ENCODE measurements at places on chromosomes 7 and 10. TPM values are rescaled to one million over a fixed set of nuclear protein-coding genes. Genes with fewer than 3 reads are reported as not detected.

DNA sequence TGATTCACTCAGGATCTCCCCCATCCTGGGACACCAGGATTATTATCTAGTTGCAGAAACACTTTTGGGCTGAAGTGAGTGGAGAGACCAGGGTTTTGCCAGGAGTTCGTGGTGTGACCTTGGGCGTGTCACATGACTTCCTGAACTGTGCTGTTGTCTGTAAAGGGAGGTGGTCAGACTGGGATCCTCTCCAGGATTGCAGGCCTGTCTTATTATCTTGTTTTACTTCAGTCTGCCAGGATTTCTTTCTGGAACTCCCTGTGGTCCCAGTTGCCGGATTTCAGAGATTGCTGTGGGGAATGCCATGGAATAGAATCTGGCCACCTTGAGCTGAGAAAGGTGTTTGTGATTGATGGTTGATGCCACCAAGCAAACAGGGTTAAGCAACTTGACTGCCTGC is 35.8 kb downstream of the CRCP start:
- DNase-seq = no peak
- no peak overlapping the region for H3K4me3 ChIP-seq
- H3K27ac ChIP-seq = peak overlapping the region; percentile 41
- no peaks in the 10 kb centered on the region for H3K27me3 ChIP-seq

DNA sequence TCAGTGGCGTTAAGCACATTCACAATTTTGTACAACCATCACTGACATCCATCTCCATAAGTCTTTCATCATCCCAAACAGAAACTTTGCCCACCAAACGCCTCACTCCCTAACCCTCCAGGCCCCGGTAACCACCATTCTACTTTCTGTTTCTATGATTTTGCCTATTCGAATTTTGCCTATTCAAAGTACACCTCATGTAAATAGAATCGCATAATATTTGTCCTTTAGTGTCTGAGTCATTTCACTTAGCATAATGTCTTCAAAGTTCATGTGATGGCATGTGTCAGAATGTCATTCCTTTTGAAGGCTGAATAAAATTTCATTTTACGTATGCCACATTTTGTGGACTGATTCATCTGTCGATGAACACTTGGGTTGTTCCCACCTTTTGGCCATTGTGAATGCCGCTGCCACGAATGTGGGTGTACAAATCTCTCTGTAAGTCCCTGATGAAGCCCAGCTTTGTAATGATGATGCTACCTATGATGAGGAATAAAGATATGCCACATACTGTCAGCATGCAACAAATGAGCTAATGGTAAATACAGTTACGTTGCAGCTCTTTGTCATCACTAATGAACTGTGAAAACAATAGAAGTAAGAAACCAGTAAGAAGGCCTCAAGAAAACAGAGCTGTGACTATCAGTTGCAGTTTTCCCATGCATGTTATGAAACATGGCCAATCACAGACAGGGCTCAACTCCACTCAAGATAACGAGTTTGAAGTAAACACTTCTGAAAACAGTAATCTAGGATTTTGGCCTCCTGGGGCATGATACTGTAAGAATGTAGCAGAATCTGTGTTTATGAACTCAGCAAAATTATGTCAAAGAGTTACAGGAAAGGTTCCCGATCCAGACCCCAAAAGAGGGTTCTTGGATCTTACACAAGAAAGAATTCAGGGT is 120.0 kb downstream of the ADAM12 start:
- no peaks in the 10 kb centered on the region for H3K4me1 ChIP-seq
- no peaks in the 10 kb centered on the region for H3K27me3 ChIP-seq
- no peaks in the 10 kb centered on the region for H3K36me3 ChIP-seq
- no peak for DNase-seq
- H3K4me3 ChIP-seq = no peak overlapping the region

DNA sequence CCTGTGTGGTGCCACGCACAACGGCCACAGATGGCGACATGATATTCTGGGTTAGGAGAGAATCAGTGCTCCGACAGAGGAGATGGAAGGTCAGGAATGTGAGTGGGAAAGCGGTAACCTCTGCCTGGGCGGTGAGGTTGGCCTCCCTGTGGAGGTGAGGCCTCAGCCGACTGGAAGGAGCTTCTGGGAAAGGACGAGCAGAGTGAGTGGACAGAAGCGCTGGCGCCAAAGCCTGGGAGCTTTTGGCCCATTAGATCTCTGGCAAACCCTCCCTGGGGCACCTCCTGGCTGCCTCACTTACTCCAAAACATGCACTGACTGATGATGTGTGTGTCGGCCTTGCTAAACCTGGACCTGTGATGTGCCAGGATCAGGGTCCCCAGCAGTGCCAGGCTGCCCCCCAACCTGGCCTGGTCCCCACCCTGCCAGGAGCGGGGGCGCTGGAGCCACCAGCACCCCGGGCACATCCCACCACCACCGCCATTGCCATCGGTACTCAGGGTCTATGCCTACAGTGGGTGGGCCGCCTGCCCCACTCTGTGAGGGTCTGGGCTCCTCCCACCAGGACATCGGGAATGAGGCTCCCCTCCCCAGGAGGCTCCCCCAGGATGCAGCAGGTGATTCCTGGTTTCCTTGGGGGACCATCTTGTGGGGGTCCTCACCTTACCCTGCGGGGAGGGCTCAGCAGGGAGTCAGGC is 51.0 kb downstream of the RASGEF1A start:
- no peak overlapping the region for H3K4me3 ChIP-seq
- peaks cover 5% of the 10 kb centered on the region for H3K4me1 ChIP-seq
- DNase-seq = no peak
- no peaks in the 10 kb centered on the region for H3K27me3 ChIP-seq

- no peak for DNase-seq
- no peak within 1 kb of the TSS for H3K27ac ChIP-seq
- H3K27me3 ChIP-seq = no peaks in the 10 kb centered on the region
- no peaks in the 10 kb centered on the region for H3K4me1 ChIP-seq
- H3K4me3 ChIP-seq = peak within 1 kb of the TSS; percentile 50
Observed at GRCh38 chr10:15719899-15720634, at the start of gene ITGA8. ITGA8 (minus strand) TSS chr10:15719922; CDS start chr10:15719771, 151 bp downstream.

DNA sequence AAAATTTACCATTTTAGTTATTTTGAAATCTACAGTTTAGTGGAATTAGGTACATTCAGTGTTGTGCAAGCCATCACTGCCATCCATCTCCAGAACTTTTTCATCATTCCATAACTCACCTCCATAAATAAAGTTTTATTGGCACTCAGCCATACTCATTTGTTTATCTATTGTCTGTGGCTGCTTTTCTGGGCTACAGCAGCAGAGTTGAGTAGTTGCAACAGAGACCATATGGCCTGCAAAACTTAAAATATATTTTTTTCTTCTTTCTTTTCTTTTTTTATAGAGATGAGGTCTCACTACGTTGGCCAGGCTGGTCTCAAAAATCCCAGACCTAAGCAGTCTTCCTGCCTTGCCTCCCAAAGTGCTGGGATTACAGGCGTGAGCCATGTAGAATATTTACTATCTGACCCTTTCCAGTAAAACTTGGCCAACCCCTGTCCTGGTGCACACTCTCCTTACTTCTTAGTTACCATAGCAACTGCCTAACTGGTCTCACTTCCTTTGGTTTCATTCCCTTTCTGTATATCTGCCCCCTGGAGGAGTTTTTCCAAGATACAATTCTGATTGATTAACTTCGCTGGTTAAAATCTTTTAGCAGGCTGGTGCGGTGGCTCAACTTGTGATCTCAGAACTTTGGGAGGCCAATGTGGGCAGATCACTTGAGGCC is 133.2 kb downstream of the CUX1 start:
- no peak for DNase-seq
- H3K4me3 ChIP-seq = no peak overlapping the region
- H3K27me3 ChIP-seq = no peaks in the 10 kb centered on the region
- H3K4me1 ChIP-seq = no peaks in the 10 kb centered on the region
- no peaks in the 10 kb centered on the region for H3K36me3 ChIP-seq

ZNF248 gene
- total RNA-seq = 19.7 TPM
